Chondrocyte (in vitro differentiated cells): ENCODE measurements at places on chromosomes 5 and 9. TPM values are rescaled to one million over a fixed set of nuclear protein-coding genes. Genes with fewer than 3 reads are reported as not detected.
A peak's percentile ranks its signal among the peaks of the same experiment; 100 is the strongest.

DNA sequence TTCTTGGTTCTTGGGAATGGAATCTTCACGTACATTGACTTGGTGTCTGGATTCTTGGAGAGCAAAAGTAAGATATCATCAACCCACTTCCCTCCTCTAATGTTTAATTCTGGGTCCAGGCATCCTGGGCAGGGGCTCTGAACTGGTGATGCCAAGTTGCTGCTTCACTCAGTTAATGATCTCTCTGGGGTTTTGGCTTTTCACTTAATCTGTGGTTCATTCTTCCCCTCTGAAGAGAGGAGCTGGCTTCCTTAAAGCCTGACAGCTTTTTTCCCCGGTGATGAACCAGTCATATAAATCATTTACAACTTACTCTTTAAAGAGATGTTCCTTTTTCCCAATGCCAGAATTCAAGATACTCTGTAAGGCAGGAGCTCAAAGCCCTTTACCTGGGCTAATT lies 65.9 kb downstream of the ARHGAP26 start:
- H3K27ac ChIP-seq = no peak overlapping the region
- H3K4me3 ChIP-seq = no peak overlapping the region
- no peak for DNase-seq
- H3K36me3 ChIP-seq = no peaks in the 10 kb centered on the region
- H3K4me1 ChIP-seq = peaks cover 21% of the 10 kb centered on the region

DNA sequence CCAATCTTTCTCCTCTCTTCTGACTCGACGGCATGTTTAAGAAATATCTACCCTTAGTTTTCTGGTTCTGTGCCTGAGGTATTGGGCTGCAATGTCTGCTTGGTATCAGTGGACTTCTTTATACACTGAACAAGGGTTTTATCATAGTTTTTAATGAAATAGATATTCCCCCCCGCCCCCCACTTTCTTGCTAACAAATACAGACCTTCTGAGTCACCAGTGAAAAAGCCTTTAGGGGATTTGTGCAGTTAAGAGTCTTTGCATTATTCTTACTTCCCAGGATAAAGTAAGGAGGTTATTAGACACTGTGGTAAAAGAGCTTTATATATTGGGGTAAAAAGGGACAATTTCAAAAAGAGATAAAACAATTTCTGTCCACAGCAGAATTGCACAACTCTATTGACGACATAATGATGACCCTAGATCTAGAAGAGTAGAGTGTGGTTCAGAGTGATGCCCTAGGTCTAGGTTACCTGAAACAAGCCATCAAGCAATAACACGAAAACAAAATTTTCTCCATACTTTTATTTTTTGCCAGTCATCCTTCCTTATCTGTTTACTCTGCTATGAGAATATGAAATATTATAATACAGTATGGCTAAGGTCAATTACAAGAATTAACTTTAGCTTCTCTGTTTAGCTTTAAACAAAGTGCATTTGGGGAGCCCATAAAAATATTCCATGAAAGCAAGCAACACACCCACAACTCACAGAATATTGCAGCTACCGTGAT lies 110.7 kb downstream of the PLK2 start:
- no peaks in the 10 kb centered on the region for H3K27me3 ChIP-seq
- no peak overlapping the region for H3K4me3 ChIP-seq
- H3K4me1 ChIP-seq = peaks cover 2% of the 10 kb centered on the region

- no peaks in the 10 kb centered on the region for H3K4me1 ChIP-seq
- H3K27me3 ChIP-seq = peaks cover 41% of the 10 kb centered on the region
- no peak overlapping the region for H3K27ac ChIP-seq
These were observed 877.9 kb upstream of the WWC1 start for GRCh38 chr5:167413506-167413905.

GRCh38 chr9:83920469-83920926 lies 734 bp downstream of the KIF27 start:
- no peaks in the 10 kb centered on the region for H3K36me3 ChIP-seq
- DNase-seq = no peak
- H3K27me3 ChIP-seq = no peaks in the 10 kb centered on the region
- H3K4me3 ChIP-seq = peak overlapping the region; percentile 86
- H3K4me1 ChIP-seq = peaks cover 12% of the 10 kb centered on the region

DNA sequence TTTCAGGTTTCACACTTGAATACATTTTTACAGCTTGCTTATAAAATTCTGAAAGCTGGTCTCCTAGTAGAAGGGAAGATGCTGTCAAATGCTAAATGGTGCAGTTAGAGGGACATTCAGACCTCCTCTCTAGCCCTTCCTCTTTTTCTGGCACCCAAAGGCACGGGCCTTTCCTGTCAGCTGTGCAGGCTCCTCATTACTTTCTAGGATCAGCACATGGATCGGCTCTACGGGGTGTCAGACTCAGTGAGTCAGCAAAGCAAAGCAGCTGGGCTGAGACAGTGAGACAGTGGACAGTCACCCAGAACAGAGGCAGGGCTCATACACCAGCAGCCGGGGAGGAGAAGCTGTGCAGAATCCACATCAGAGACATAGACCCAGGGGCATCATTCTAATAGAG lies 80.0 kb upstream of the TNC start:
- peaks cover 23% of the 10 kb centered on the region for H3K4me1 ChIP-seq
- H3K27me3 ChIP-seq = no peaks in the 10 kb centered on the region
- H3K4me3 ChIP-seq = no peak overlapping the region
- H3K27ac ChIP-seq = no peak overlapping the region
- no peaks in the 10 kb centered on the region for H3K36me3 ChIP-seq

- H3K27ac ChIP-seq = no peak overlapping the region
- DNase-seq = no peak
- H3K4me3 ChIP-seq = no peak overlapping the region
These were observed 42.2 kb upstream of the FSD1L start for GRCh38 chr9:105405514-105406131.

GRCh38 chr5:178392386-178392785 lies 159.8 kb upstream of the PHYKPL start:
- no peak overlapping the region for H3K27ac ChIP-seq
- peak; percentile 34 for DNase-seq
- peaks cover 20% of the 10 kb centered on the region for H3K27me3 ChIP-seq
- no peaks in the 10 kb centered on the region for H3K36me3 ChIP-seq

DNA sequence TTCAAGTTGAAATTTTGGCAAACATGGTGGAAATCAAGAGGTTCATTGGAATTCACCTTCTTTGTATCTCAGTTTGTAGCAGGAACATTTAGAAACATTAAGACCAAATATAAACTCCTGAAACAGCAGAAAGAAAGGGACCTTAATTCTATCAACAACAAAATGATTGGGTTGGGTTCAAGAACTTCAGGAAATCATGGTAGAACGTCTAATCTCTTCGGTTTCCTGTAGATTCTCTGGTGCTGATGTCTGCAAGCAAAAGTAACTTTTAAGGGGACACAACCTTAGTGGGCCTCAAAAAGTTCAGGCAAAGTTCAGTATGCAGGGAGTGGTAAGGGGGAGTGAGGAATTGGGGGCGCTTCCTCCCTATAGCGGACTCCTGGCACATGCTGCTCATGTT lies 3.4 kb downstream of the IL33 start:
- H3K36me3 ChIP-seq = no peaks in the 10 kb centered on the region
- DNase-seq = no peak
- H3K27me3 ChIP-seq = peaks cover 23% of the 10 kb centered on the region
- peaks cover 5% of the 10 kb centered on the region for H3K4me1 ChIP-seq
- no peak overlapping the region for H3K4me3 ChIP-seq

DNA sequence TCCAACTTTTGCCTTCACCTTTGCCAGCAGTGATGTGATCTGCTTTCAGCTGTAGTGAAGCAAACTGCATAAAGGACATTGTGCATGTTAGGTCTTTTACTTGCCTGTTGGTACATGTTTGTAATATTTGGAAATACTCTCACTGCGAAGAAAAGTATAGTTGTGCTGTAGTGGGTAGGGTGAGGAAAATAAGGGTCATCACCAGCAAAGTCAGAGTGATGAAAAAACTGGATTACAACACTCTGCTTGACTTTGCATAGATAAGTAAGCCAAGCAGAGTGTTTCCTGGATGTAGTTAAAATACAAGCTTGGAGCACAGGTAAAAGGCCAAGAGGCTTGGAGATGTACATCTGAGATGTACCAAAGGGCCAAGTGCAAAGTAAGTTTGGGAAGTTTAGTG lies 16.7 kb downstream of the TGFBR1 start:
- no peaks in the 10 kb centered on the region for H3K36me3 ChIP-seq
- H3K27ac ChIP-seq = no peak overlapping the region
- no peak overlapping the region for H3K4me3 ChIP-seq

- H3K27ac ChIP-seq = peak overlapping the region; percentile 81
- no peak overlapping the region for H3K4me3 ChIP-seq
- H3K36me3 ChIP-seq = no peaks in the 10 kb centered on the region
- peaks cover 50% of the 10 kb centered on the region for H3K4me1 ChIP-seq
These were observed 103.5 kb downstream of the GCNT1 start for GRCh38 chr9:76562511-76562911.

DNA sequence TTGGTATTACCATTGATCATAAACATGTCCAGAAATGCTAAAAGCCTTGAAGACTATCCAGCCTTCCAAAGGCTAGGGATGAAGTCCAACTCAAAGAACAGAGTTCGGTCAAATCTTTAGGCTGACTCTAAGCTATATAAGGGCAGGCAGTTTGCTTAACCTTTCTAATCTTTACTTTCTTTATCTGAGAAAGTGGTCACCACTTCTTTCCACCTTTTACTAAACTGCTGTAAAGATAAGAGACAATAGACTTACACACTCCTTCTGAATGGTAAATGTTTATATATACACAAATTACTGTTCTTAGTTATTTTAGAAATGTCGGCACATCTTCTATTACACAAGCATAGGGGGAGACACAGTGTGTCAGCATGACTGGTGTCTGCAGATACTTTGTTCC lies 100.4 kb downstream of the NREP start:
- no peak for DNase-seq
- no peaks in the 10 kb centered on the region for H3K4me1 ChIP-seq
- H3K27me3 ChIP-seq = no peaks in the 10 kb centered on the region
- H3K36me3 ChIP-seq = peaks cover 11% of the 10 kb centered on the region

DNA sequence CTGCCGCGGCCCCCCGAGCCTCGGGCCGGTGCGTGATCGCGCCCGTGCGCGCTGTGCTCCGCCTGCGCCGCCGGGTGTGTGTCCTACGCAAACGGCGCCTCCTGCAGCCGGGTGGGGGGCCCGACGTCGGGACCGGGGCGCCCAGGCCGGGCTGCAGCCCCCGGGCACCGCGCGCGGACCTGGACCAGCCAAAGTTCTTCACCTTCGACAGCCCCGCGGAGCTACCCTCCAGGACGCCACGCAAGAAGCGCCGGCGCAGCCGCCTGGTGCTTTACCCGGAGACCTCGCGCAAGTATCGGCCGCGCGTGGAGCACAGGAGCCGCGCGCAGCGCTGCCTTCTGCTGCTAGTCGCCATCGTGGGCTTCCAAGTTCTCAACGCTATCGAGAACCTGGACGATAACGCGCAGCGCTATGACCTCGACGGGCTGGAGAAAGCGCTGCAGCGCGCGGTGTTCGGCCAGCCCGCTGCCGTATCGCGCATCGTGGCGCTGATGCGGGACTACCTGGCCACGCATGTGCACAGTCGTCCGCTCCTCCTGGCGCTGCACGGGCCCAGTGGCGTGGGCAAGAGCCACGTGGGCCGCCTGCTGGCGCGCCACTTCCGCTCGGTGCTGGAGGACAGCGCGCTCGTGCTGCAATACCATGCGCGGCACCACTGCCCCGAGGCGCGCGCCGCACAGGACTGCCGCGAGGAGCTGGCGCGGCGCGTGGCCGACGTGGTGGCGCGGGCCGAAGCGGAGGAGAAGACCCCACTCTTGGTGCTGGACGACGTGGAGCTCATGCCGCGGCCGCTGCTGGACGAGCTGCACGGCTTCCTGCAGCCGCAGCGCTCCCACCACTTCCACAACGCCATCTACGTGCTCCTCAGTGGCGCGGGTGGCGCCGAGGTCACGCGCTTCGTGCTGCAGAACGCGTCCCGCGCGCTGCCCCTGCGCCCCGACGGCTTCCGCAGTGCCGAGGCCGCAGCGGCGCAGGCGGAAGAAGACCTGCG lies 1.5 kb downstream of the TOR4A start:
- no peak overlapping the region for H3K27ac ChIP-seq
- no peaks in the 10 kb centered on the region for H3K36me3 ChIP-seq
- no peaks in the 10 kb centered on the region for H3K27me3 ChIP-seq
- H3K4me1 ChIP-seq = peaks cover 31% of the 10 kb centered on the region
- H3K4me3 ChIP-seq = no peak overlapping the region
- DNase-seq = peak; percentile 92

- no peak for DNase-seq
- H3K27me3 ChIP-seq = peaks cover 18% of the 10 kb centered on the region
- peaks cover 3% of the 10 kb centered on the region for H3K36me3 ChIP-seq
- no peak overlapping the region for H3K27ac ChIP-seq
- H3K4me3 ChIP-seq = no peak overlapping the region
- peaks cover 8% of the 10 kb centered on the region for H3K4me1 ChIP-seq
These were observed 175.1 kb upstream of the DAB2 start for GRCh38 chr5:39599721-39600431.

DNA sequence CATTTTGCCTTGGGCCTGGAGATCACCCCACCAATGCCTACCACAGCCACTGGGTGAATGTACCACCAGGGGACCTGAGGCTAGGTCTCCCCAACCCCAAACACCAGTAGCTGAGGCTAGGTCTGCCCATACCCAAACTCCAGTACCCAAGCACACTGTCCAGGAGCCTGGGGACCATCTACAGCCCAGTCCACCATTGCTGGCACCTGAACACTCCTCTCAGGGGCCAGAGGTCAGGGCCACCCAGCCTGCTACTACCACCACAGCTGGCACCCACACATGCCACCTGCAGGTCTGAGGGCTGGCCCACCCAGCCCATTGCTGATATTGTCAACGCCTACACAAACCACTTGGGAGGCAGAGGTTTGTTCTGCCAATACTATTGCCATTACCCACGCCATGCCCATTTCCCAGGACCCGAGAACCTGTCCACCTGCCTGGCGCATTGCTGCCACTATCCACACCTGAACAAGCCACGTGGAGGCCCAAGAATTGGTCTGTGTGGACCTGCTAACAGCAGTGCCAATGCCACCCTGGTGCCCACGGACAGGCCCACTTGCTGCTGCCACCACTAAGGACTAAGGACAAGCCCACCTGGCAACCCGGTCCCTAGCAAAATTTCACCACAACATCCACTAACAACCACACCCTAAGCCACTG lies 59.2 kb downstream of the ZDHHC21 start:
- peaks cover 19% of the 10 kb centered on the region for H3K36me3 ChIP-seq
- H3K27ac ChIP-seq = no peak overlapping the region
- no peak overlapping the region for H3K4me3 ChIP-seq
- H3K4me1 ChIP-seq = no peaks in the 10 kb centered on the region
- peak; percentile 82 for DNase-seq

- peak overlapping the region; percentile 68 for H3K27ac ChIP-seq
- peaks cover 48% of the 10 kb centered on the region for H3K4me1 ChIP-seq
- H3K36me3 ChIP-seq = peaks cover 2% of the 10 kb centered on the region
These were observed 52.4 kb downstream of the AHRR start for GRCh38 chr5:373710-374602.

GRCh38 chr5:55540024-55540423 lies 5.3 kb upstream of the PLPP1 start:
- H3K36me3 ChIP-seq = no peaks in the 10 kb centered on the region
- no peak for DNase-seq
- H3K27me3 ChIP-seq = no peaks in the 10 kb centered on the region
- no peak overlapping the region for H3K27ac ChIP-seq

The IFNA2 gene
- not detected in 3 replicates for total RNA-seq

The OR1J2 gene
- not detected in 3 replicates for total RNA-seq

The GPX3 gene
- 1.5 to 5.3 TPM (median 4.9 TPM) in 3 replicates for total RNA-seq

The IQGAP2 gene
- total RNA-seq = 2.9 to 10.2 TPM (median 3.0 TPM) in 3 replicates

The BTNL3 gene
- not detected in 3 replicates for total RNA-seq
